ENCODE measurements at places on chromosomes 1 and 21.

- DNase-seq = no peak
These were observed 18.4 kb downstream of the HHAT start for GRCh38 chr1:210347112-210347511.

DNA sequence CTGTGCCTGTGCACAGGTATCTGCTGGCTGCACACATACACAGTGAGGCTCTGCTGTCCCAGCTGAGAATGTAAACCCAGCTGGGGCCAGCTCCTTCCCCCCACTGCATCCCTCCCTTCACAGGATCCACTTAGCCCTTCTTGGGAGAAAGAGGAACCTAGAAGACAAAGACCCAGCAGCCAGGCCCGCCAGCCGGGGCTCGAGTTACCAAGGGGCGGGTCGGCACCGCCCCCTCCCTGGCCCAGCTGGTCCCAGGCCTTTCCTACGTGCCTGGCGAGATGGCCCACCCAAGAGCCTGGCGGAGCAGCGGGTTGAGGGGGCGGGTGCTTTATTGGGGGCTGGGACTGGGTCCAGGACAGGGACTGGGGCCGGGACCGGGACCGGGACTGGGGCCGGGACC lies 2.1 kb downstream of the SH3BGRL3 start:
- DNase-seq = no peak

DNA sequence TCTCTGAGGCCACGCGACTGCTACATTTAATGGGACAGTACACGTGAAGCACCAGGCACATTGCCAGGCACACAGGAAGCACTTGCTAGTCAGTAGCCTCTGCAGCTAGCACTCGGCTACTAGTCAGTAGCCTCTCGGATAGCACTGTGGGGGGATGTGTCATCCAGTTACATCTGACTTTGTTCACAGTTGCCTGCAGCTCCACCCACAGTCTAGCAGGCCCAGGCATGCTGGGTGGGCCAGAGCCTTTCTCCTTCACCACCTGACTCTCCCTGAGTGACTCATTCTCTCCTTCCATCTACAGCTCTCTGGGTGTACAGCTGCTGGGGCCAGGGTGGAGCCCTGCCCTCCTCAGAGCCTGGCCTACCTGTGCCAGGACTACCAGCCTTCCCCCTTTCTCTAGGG lies 51.5 kb downstream of the PTPRF start:
- peak; percentile 62 for DNase-seq

- no peak for DNase-seq
These were observed 5.2 kb upstream of the RGS13 start for GRCh38 chr1:192630521-192631287.

GRCh38 chr1:153639280-153639679 lies 5.4 kb downstream of the CHTOP start:
- DNase-seq = no peak

- DNase-seq = no peak
These were observed 242.4 kb upstream of the LYPLAL1 start for GRCh38 chr1:218931324-218931723.

GRCh38 chr21:45128613-45129188 lies 54.3 kb downstream of the ADARB1 start:
- DNase-seq = peak; percentile 64

- DNase-seq = no peak
These were observed 76.5 kb downstream of the ACTL8 start for GRCh38 chr1:17831597-17831996.

- no peak for DNase-seq
These were observed 179.5 kb downstream of the LRRC7 start for GRCh38 chr1:69747207-69747606.

GRCh38 chr1:233998456-233998855 lies 94.0 kb downstream of the SLC35F3 start:
- no peak for DNase-seq

DNA sequence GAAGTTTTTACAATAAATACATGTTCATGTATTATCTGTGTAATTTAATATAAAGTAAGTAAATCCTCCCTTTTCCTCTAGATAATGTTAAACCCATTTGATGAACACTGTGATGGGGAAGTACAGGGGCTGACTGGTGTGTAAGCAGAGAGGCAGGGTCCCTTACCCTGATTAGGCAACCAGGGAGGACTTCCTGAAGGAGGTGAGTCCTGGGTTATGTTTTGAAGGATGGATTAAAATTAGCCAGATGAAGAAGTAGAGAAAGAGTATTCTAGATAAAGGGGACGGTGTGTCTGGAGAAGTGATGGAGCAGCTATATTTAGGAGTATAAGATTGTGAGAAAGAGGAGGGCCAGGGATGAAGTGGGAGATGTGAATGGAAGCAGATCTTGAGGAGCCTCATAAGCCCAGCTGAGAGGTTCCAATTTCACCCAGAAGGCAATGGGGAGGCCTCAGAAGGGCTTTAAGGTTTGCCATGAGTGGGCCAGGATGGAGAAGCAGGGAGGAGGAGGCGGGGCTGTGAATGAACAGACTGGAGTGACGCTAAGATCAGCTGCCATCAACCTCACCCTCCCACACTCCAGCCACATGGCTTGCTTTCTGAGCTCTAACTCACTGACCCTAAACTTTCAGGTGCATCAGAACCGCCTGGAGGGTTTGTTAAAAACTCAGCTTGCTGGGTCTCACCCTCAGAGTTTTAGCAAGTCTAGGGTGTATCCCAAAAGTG lies 30.9 kb upstream of the ID3 start:
- DNase-seq = no peak

DNA sequence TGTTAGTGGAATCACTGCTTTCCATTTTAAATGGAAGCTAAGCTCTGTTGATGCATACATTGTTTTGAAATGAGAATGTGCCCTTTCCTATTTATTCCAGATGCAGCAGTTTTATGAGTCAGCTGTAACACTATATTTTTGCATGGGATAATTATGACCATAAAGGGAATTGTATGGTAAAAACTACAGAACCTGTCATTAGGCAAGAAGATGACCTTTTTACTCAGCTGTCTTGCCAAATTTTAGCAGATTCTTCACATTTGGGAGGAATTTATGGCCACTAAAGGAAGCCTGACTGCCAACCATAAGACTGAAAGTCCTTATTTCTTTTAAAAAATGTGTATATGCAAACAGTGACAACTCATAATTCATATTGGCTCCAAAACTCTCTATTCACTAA lies 356.3 kb upstream of the PRMT6 start:
- no peak for DNase-seq

- DNase-seq = no peak
These were observed 72.3 kb upstream of the ADAM30 start for GRCh38 chr1:119968601-119969000.

DNA sequence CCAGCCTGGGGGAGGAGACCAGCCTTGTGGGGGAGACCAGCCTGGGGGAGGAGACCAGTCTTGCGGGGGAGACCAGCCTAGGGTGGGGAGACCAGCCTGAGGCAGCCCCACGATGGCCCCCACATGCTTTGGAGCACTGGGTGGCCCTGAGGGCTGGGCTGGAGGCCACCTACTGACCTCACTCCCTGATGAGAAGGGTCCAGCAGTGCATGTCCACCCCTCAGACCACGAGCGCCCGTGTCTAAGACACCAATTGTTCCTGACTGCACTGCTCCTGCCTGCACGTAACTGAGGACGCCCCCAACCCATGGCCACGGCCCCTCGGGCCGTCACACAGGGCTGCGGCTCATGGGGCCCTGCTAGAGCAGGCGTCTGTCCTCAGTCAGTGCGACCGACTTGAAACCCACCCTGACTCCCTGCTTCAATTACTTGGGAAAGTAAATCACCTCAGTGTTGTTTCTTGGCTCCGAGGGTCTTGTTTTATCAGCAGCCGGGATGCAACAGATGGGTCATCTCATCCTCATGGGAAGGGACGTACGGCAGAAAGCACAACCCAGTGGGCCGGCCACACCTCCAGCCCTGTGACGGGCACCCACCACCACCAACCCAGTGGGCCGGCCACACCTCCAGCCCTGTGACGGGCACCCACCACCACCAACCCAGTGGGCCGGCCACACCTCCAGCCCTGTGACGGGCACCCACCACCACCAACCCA lies at the start of gene SPATC1L:
Gene SPATC1L, minus strand, starts transcription at position 550 of the 715 bp plus-strand sequence. CDS start 1,643 bp downstream, outside the sequence.
- peak; percentile 46 for DNase-seq

GRCh38 chr21:32543975-32544374 lies 41.3 kb downstream of the TCP10L start:
- DNase-seq = no peak

DNA sequence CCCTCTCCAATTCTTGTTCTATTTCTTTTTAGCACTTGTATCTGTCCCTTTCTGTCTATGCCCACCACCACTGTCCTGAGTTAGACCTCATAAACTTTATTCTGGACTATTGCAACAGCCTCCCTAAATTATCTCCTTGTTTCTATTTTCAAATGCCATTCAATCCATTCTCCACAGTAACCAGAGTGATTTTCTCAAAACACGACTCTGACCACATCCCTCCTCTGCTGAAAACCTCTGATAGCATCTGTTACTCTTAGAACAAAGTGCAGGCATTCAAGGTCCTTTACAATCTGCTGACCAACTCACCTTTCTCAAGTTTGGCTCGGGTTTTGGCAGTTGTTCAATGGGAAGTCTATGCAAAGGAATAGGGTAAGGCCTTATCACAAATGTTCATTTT lies 22.8 kb upstream of the GPX7 start:
- no peak for DNase-seq

GRCh38 chr1:82441402-82441801 lies 640.7 kb downstream of the ADGRL2 start:
- DNase-seq = no peak

DNA sequence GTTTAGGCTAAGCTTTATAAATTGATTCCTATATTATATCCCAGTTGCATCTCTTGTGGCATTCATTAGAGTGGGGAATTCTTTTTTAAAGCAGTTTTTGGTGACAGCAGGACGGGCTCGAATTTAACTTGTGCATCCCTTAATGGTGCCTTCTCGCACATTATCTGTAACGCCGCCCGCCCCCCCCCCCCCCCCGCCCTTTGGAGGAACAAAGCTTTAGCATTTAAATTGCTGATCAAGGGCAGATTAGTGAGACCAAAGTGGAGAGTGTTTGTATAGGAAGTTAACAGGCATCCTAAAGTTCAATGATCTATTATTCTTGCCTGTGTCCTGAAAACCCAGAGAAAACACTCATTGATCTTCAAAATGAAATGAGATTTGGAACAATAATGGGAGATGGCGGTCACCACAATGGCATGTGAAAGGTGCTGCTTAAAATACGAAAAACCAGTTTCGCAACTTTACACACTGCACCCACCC lies 2.2 kb downstream of the LMO4 start:
- DNase-seq = no peak

- DNase-seq = no peak
These were observed 87.1 kb upstream of the LYST start for GRCh38 chr1:235953801-235954200.

DNA sequence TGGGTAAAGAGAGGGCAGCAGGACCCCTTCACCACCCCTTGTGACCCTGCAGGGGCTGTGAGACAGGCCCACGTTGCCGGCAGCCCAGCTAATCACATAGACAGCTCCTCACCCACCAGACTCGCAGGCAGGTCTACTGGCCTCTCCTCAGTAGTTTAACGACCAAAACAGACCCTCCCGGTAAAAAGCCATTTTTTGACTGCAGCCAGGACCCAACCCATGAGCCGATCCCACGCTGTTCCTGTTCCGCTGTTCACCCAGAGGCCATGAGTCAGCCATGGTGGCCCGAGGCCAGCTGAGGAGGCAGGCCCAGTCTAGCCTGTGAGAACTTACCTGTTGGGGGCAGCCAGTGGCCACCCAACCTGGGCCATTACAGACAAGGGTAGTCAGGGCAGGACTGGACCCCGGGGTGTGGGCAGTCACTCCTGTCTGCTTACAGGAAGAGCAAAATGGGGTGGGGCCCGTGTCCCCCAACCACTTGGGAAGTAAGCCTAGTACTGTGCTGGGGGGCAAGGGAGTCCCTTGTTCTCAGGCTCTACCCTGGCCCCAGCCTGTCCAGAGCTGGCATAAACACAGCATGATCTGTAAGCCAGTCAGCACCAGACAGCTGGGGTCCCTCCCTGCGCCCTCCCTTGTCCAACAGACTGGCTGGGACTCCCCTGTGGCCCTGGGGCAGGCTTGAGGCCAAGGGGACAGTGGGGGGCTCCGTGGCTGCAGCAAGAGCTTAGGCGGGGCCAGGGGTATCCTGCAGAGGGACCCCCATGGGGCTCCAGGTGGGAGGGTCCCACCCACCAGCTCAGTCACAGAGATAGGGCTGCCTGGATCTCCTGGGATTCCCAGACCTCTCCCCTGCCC lies 61.9 kb downstream of the WNT9A start:
- DNase-seq = no peak

DNA sequence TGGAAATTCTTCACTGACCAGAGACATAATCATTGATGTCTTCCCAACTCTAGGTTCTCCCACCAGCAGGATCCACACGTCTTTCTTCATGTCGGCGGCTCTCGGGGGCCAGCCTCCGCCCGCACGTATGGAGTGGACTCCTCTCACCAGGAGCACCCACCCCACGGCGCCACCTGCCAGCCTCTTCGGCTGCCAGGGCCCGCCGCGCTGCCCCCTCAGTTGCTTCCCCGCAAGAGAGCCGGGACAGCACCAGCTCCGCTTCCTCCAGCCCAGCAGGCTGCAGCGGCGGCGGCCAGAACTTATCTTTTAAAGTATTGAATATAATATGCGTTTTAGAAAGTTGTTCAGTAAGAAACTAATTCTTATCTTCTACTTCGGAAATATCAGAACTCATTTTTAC lies 273.5 kb downstream of the LIPI start:
- no peak for DNase-seq

GRCh38 chr1:1892079-1892762 lies 1.3 kb upstream of the GNB1 start:
- DNase-seq = peak; percentile 20

DNA sequence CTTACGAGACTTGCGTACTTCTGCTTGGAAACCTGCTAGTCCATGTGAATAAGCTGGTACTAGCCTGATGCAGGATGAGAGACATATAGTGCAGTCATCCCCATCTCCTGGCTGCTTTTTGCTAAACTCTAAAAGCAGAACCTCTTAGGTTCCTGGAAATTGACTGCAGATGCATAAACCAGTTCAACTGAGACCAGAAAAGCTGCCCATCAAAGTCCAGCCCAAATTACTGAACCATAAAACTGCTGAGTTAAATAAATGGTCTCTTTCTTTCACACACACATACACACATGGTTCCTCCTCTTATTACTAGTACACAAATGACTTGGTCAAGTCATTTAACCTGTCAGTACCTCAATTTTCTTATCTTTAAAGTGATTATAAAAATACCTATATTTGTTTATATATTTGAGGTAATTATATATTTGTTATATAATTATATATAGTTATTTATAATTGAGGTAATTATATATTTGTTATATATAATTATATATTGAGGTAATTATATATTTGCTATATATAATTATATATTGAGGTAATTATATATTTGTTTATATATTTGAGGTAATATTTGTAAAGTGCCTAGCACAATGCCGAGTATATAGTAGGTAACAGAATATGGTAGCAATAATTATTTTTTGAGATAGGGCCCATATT lies 25.2 kb upstream of the RABGAP1L start:
- DNase-seq = no peak

All from stimulated activated CD4-positive, alpha-beta T cell treated with anti-CD3 and anti-CD28 coated beads, Interleukin-4, amount 100 ng/mL, for 4 hours (primary cell).